Esophagus mucosa (tissue), 1 donor: ENCODE measurements at places on chromosomes 12 and 14. TPM values are rescaled to one million over a fixed set of nuclear protein-coding genes. Genes with fewer than 3 reads are reported as not detected.

DNA sequence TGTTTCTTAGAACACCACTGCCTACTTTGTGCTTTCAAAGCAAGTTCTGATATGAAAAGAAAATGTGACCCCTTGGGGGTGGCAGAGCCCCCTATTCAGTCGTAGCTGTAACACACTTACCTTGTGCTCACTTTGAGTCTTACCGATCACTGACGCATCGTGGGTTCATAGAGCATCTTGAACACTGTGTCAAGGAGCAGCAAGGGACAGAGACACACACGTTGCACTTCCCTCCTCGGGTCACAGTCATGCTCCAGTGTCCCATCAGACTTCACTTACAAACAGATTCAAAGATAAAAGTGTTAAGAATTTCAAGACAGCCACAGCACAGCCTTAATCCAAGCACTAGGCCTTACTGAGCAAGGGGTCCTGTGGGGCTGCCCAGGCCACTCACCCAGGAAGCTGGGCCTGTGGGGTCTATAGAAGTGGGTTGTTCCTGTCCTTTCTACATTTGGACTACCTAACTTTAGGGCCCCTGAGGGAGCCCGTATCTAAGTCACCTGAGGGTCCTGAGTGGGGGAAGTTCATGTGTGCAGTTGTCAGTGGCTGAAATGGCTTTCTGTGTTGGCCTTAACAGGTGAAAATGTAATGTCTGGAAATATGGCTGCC, 75.4 kb upstream of the BDKRB2 start:
- ATAC-seq = no peak

- no peak for ATAC-seq
Observed at GRCh38 chr12:26017484-26018211, 59.2 kb downstream of the RASSF8 start.

DNA sequence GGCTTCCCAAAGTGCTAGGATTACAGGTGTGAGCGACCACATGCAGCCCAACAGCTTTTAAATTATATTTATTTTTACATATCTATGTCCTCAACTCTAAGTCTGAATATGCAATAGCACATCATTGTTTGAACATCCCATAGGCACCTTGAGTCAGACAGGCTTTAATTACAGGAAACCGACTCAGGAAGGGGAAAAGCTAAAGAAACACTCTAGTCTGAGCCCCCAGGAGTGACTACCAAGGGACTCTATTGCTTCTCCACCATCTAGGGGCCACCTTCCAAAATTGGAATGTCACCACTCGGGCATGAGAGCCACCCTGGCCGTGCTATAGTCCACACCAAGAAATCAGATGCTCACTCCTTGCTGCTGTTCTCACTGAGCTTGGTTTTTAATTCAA, 14.0 kb upstream of the MFAP5 start:
- ATAC-seq = no peak

VRK1 gene
- total RNA-seq = 12.6 TPM

GCH1 gene
- total RNA-seq = 8.9 TPM
